Immature natural killer cell (primary cell): ENCODE measurements at places on chromosomes 1 and 21.

DNA sequence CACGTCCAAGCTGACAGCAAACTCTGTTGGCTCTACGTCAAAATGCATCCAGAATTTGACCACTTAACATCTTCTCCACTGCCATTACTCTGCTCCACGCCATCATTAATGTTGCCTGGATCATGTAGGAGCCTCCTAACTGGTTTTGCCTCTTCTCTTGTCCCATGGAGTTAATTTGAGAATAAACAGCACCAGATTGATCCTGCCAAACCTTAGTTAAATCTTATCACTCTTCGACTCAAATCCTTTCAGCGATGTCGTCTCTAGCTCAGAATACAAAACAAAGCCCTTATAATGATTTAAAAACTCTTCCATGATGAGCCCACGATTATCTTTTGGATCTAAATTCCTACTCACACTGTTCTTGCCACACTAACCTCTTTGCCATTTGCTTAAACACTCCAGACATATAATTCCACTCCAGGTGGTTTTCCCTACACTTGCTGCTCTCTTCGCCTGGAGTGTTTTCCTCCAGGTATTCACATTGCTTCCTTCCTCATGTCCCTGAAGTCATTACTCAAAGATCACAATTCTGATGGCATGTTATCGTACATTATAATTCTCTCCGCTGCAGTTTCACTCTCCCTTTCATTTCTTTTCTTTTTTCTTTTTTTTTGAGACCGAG lies 90.7 kb upstream of the KCNK2 start:
- no peaks in the 10 kb centered on the region for H3K4me1 ChIP-seq
- H3K36me3 ChIP-seq, result no peaks in the 10 kb centered on the region
- H3K27ac ChIP-seq, result no peak overlapping the region
- no peak for DNase-seq

GRCh38 chr1:203839081-203839480 lies 22.3 kb upstream of the SNRPE start:
- no peaks in the 10 kb centered on the region for H3K4me1 ChIP-seq
- H3K27me3 ChIP-seq, result no peaks in the 10 kb centered on the region
- DNase-seq, result no peak
- peaks cover 21% of the 10 kb centered on the region for H3K36me3 ChIP-seq

- H3K27ac ChIP-seq, result no peak overlapping the region
- H3K4me3 ChIP-seq, result no peak overlapping the region
- H3K4me1 ChIP-seq, result peaks cover 9% of the 10 kb centered on the region
- no peaks in the 10 kb centered on the region for H3K27me3 ChIP-seq
- no peak for DNase-seq
- H3K36me3 ChIP-seq, result peaks cover 13% of the 10 kb centered on the region
Measured at GRCh38 chr1:8789314-8790214, 27.9 kb downstream of the RERE start.

- DNase-seq, result no peak
- no peak overlapping the region for H3K4me3 ChIP-seq
- H3K36me3 ChIP-seq, result no peaks in the 10 kb centered on the region
- no peaks in the 10 kb centered on the region for H3K27me3 ChIP-seq
- H3K4me1 ChIP-seq, result peaks cover 11% of the 10 kb centered on the region
Measured at GRCh38 chr1:174426153-174426552, 21.6 kb upstream of the GPR52 start.

DNA sequence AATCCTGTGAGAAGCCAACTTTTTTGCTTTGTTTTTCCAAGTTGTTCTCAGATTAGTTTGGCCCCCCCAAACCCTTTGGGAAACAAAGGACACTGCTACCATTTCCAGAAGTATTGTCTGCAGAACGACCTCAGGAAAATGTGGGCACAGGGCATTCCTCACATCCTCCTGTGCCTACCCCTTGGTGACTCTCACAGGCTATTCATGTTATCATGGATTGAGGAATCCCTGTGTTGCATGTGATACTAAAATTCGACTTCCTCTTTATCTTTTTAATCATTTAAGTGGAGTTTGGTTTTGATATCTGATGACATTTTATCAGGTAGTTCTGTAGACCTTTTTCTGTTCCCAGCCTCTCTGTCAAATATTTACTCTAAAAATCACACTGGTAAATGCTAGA lies 184.5 kb downstream of the FASLG start:
- no peak for DNase-seq
- H3K4me1 ChIP-seq, result peaks cover 17% of the 10 kb centered on the region
- H3K27me3 ChIP-seq, result peaks cover 1% of the 10 kb centered on the region
- H3K36me3 ChIP-seq, result no peaks in the 10 kb centered on the region
- no peak overlapping the region for H3K4me3 ChIP-seq

- no peak overlapping the region for H3K4me3 ChIP-seq
- H3K4me1 ChIP-seq, result peaks cover 21% of the 10 kb centered on the region
- H3K27me3 ChIP-seq, result peaks cover 4% of the 10 kb centered on the region
- no peak for DNase-seq
Measured at GRCh38 chr21:34592120-34592955, 22.6 kb downstream of the RCAN1 start.

DNA sequence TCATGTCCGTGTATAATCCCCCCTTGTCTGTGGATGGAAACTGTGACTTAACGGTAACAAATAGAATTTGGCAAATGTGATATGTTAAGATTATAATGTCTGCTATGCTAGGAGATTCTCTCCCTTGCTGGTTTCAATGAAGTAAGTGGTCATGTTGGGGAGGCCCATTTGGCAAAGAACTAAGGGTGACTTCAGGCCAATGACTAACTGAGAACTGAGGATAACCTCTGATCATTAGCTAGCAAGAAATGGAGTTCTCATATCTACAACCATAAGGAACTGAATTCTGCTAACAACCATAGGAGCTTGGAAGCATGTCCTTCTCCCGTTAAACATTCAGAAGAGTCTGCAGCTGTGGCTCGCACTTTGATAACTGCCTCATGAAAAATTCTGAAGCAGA lies 2.3 kb downstream of the IFI44L start:
- H3K4me1 ChIP-seq, result peaks cover 89% of the 10 kb centered on the region
- peaks cover 3% of the 10 kb centered on the region for H3K36me3 ChIP-seq
- no peak overlapping the region for H3K4me3 ChIP-seq

GRCh38 chr1:245085508-245086095 lies 69.2 kb upstream of the KIF26B start:
- H3K36me3 ChIP-seq, result no peaks in the 10 kb centered on the region
- H3K4me1 ChIP-seq, result no peaks in the 10 kb centered on the region
- no peak for DNase-seq
- H3K4me3 ChIP-seq, result no peak overlapping the region
- no peaks in the 10 kb centered on the region for H3K27me3 ChIP-seq

- H3K27ac ChIP-seq, result no peak overlapping the region
- no peak for DNase-seq
Measured at GRCh38 chr21:45999581-46000181, 18.1 kb downstream of the COL6A1 start.

DNA sequence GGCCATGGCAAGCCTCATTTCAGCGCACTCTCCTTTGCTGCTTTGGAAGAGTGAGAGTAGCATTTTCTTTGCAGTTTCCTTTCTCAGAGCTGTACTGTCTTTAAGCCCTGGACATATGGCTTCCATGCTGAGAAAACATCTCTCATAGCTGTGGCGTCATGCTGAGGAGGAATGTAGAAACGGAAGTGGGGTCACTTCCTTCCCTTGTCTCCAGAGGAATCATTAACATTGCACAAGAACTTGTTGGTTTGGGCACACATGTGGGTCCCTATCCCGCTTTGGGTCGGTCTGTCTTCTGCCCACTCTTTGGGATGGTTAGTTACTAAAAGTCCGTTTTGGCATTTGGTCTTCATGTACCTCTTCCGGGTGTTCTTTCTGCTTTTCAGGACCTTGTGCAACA lies 5.6 kb downstream of the MFN2 start:
- H3K36me3 ChIP-seq, result peaks cover 19% of the 10 kb centered on the region
- H3K4me3 ChIP-seq, result no peak overlapping the region
- peaks cover 3% of the 10 kb centered on the region for H3K27me3 ChIP-seq
- no peak for DNase-seq

DNA sequence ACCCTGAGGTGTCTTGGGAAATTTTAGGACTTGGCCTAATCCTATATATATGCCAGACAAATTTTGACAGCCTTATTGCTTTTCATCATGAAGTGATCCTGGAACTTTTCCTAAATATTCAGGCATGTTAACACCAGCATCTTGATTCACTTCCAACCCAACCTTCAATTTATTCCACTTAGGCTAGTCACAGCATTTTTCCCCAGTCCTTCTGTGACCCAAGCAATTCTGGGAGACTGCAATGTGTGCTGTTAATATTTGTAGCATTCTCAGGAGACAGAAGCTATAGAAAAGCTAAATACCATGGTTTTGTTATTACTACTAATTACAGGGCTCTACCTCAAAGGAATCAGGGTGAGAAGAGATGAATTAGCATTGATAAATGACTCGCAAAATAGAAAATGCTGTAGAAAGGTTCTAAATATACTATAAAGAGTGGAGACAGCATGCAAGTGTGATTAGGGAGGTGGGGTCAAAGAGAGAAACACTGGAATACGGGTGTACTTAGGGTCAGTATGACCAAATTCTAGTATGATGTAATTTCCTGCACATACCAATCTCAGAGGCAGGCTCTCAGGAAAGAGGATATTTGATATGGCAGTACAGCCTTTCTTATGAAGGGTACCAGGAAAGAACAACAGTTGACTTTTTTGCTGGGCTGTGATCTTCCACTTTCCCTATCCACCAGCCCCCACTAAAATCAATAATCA lies 29.1 kb downstream of the PRRX1 start:
- H3K4me3 ChIP-seq, result no peak overlapping the region
- H3K27me3 ChIP-seq, result peaks cover 10% of the 10 kb centered on the region
- no peak for DNase-seq
- H3K4me1 ChIP-seq, result no peaks in the 10 kb centered on the region
- H3K27ac ChIP-seq, result no peak overlapping the region

DNA sequence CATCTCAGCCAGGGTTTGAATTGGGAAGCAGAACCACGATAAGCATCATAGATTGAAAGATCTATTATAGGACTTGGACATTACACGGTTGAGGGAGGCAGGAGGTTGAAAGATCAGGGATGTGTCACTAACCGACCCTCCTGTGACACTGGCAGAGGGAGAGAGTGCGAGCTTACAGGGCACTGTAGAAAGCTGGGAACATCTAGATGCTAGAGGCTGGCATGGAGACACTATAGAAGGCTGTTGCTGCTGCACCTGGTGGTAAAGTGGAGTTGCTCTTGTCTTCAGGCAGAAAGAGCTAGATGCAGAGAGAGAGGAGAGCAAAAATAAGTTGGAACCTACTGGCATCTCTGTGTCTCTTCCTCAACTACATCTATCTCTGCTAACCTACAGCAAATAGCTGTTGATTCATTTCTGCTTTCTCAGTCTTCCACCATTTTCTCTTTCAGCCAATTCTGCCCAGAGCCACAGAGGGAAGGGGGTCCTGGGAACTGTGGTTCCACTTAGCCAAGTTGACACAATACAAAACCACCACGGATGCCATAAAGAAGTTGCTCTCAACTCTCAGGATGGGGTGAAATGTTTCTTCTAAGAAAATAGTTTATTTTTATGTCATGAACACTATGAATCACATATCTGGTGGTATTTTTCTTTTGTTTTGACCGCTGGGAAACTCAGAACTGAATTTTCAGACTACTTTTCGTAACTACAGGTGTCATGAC lies 155.9 kb downstream of the ZNF281 start:
- no peaks in the 10 kb centered on the region for H3K4me1 ChIP-seq
- no peak for DNase-seq
- H3K27ac ChIP-seq, result no peak overlapping the region
- no peaks in the 10 kb centered on the region for H3K36me3 ChIP-seq
- H3K27me3 ChIP-seq, result peaks cover 3% of the 10 kb centered on the region
- no peak overlapping the region for H3K4me3 ChIP-seq

- H3K4me1 ChIP-seq, result peaks cover 65% of the 10 kb centered on the region
- peak overlapping the region; percentile 22 for H3K4me3 ChIP-seq
- H3K27me3 ChIP-seq, result peaks cover 1% of the 10 kb centered on the region
- H3K27ac ChIP-seq, result peak overlapping the region; percentile 50
- peaks cover 21% of the 10 kb centered on the region for H3K36me3 ChIP-seq
Measured at GRCh38 chr1:30977105-30977504, 68.5 kb upstream of the SDC3 start.

- no peak overlapping the region for H3K4me3 ChIP-seq
- no peaks in the 10 kb centered on the region for H3K36me3 ChIP-seq
- no peak for DNase-seq
- H3K27ac ChIP-seq, result no peak overlapping the region
Measured at GRCh38 chr1:53160924-53161378, 18.5 kb upstream of the SLC1A7 start.

GRCh38 chr1:10980094-10980577 lies 32.3 kb upstream of the TARDBP start:
- no peaks in the 10 kb centered on the region for H3K4me1 ChIP-seq
- no peak for DNase-seq
- H3K36me3 ChIP-seq, result no peaks in the 10 kb centered on the region
- no peak overlapping the region for H3K27ac ChIP-seq
- no peak overlapping the region for H3K4me3 ChIP-seq
- peaks cover 10% of the 10 kb centered on the region for H3K27me3 ChIP-seq
